Panc1 (cell line): ENCODE measurements at places on chromosomes 5 and 9.

GRCh38 chr9:85453850-85454249, 287.9 kb downstream of the AGTPBP1 start:
- no peak for DNase-seq

DNA sequence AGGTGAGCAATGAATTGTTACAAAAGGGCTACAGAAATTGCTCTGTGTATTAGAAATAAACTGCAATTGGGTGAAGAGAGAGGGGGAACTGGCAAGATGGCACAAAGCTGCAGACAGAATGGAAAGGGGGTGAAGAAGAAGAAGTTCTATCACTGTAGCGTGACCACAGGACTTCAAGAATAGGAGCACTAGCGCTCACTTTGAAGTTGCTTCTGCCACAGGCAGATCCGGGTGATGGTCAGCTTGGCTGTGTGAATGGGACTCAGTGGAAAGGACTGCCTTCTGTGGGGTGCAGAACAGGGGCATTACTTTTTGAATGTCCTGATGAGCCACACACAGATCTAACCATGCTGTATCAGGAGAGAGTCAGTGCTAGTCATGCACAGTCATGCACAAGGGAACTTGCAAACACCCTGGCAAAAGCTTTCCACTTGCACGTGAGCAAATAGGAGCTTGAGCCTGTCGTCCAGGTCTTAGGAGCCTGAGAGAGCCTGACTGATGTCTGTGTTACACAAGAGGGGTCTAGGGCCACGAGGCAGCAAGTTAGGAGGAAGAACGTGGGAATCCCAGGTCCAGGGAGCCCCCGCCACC, 16.3 kb downstream of the IL5 start:
- DNase-seq: no peak

GRCh38 chr5:32638309-32638708, 53.0 kb downstream of the SUB1 start:
- DNase-seq: no peak

DNA sequence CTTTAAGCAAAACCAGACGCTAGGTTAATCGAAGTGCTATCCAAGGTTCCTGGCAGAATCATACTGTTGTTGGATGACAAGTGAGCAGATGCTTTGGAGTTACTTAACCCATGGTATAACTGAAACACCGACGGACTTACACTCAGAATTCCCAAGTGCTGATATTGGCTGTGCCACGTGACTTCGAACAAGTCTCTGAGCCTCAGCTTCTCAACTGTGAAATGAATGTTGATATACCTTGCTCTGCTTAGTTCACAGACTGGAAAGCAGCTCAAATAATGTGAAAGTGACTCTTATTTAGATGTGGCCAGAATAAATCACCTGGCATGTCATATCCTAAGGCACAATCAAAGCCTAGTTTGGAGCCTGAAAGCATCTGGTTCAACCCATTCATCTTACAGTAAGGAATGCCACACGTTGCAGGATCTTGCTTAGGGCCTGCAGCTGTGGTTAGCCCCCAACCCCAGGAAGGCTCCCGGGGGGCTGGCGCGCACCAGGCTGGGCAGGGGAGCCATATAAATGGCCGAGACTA, 759 bp downstream of the GEMIN5 start:
- no peak for DNase-seq

- DNase-seq: no peak
Observed at GRCh38 chr5:38546691-38547146, 9.7 kb downstream of the LIFR start.

- DNase-seq: no peak
Observed at GRCh38 chr9:91253488-91253887, 108.2 kb downstream of the AUH start.

- DNase-seq: no peak
Observed at GRCh38 chr9:127965953-127966352, 14.8 kb downstream of the EEIG1 start.

DNA sequence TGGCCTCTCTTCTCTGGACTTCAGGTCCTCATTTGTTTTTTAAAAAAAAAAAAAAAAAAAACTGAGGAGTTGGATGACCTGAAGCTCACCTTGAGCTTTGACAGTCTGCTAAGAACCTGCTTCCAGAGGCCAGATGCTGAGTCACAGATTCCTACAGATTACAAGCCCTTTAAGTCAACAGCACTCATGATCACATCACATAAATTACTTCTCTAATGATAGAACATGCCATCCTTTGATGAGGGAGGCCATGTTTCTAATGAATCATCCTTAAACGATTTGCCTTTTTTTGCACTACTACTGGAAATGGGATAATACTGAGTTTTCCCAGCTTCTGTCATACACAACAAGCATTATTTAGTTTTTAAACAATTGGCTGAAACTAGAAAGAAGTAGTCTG, 34.2 kb upstream of the MYOT start:
- DNase-seq: peak; percentile 70

GRCh38 chr5:132087176-132087575, 13.6 kb downstream of the CSF2 start:
- DNase-seq: no peak

DNA sequence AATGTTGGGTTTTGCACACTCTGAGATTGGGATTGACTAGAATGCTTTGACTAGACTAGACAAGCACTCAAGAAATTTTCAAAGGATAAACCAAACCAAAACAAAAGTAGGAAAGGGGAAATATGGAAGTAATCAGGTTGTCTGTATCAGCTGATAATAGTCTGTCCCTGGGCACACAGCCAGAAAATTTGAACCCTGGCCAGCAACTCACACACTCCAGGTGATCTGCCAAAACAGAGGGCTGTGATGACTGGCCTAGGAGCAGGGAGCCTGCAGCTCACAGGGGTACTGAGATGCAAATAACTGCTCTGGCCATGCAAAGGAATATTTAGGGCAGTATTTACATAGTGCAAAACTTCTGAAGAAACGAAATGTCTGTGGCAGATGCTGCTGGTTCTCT, 112.3 kb upstream of the SMIM23 start:
- DNase-seq: no peak

DNA sequence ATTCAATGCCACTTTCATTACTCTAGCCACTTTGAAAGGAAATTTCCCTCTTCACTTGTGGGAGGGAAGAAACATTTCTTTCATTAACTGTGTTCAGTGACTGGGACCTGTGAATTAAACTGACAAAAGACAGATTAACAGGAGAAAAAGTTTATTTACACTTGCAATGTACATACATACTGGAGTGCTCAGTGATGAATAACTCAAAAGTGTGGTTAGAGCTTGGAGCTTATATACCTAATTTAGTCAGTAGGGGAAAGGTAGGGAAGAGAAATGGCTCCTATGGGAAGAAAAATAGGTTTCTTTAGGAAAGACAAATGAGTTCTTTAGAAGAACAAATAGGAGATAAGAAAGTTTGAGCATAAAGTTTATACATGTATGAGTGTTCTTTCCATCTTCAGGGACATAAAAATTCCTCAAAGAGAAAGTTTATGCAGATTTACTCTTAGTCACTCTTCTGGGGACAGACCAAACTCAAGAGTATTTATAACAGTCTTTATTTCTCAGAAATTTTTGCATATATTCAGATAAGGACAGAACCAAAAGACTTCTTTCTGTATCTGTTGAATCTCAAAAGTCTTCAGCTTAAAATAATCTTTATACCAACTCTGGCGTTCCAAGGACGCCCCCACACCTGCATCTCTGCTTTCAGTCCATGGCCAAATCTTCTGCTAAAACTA, 120.0 kb upstream of the RAI14 start:
- no peak for DNase-seq

- DNase-seq: no peak
Observed at GRCh38 chr5:149466457-149466972, 84.7 kb downstream of the CSNK1A1 start.

DNA sequence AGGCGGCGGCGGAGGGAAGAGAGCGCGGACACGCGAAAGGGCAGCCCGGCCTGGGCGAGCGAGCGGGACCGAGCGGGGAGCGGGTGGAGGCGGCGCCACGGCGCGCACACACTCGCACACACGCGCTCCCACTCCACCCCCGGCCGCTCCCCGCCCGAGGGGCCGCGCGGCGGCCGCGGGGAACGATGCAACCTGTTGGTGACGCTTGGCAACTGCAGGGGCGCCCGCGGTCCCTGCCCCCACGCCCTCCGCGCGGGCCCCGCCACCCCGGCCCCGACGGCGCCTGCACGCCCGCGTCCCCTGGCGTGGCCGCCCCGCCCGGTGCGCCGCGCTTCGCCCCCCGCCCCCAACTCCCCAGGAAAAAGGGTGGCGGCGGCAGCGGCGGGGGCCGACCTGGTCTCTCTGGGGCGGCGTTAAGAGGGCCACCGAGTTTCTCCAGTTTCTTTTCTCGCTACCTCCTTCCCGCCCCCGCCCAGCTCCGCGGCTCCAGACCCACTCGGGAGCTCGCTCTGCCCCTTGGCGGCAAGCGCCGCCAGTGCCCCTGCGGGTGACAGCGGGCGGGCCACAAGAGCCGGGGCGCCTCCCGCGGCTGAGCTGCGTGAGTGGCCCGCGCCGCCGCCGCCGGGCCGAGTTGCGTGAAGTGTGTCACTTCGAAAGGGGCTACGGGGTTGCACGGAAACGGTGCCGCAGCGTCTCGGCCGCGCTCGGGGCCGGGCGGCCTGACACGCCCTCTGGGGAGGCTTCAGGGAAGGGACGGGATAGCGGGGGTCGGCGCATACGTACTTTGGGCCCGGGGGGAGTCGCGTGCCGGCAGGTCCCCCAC, at the start of gene NR3C1:
Gene NR3C1 (minus strand): TSS at position 94 of the 823 bp plus-strand sequence. CDS start 2,847 bp downstream, outside the sequence.
- no peak for DNase-seq

GRCh38 chr5:54249210-54250028, 61.0 kb downstream of the ARL15 start:
- DNase-seq: no peak

- DNase-seq: no peak
Observed at GRCh38 chr5:96219580-96220281, 213.3 kb downstream of the PCSK1 start.

- DNase-seq: no peak
Observed at GRCh38 chr5:134008266-134008749, 3.5 kb upstream of the VDAC1 start.

GRCh38 chr5:123440456-123441181, 17.4 kb upstream of the CEP120 start:
- no peak for DNase-seq

- no peak for DNase-seq
Observed at GRCh38 chr5:84274585-84275468, 109.9 kb downstream of the EDIL3 start.

GRCh38 chr5:132767150-132767549, 9.9 kb downstream of the SEPTIN8 start:
- DNase-seq: no peak

- no peak for DNase-seq
Observed at GRCh38 chr9:34630402-34631154, 1.7 kb upstream of the ARID3C start.
